ENCODE measurements at places on chromosomes 7 and 10.

DNA sequence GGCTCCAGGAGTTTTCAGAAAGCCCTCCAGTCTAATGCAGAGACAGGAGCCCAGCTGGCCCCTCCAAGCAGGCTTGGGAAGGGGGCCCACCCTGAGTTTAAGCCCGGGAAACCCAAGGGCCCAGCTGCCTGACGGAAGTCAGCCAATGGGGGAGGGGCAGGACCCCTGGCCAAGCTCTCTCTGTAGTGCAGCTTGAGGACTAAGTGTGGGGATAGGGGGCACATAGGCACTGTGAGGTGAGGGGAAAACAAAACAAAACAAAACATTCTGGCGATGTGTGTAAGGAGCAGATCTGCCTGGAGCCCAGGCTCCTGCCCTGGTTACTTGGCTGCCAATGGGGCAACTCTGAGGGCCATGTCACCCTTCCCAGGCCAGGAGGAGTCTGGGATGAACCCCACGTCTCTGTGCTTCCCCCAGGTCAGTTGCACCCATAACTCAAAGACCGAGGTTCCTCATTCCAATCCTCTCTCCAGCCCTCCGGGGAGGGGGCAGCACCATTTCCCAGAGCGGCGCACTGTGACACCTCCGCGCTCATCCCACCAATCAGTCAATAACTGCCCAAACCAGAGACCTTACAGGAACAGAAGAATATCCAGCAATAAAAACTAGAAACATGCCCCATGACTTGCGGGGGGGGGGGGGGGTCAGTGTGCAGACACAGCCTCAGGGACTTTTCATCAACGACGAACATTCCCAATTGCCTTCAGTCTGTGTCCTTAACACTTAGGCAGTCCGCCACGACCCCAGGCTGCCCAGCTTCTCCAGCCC lies 1.7 kb downstream of the CXCL12 start:
- no peak for DNase-seq

DNA sequence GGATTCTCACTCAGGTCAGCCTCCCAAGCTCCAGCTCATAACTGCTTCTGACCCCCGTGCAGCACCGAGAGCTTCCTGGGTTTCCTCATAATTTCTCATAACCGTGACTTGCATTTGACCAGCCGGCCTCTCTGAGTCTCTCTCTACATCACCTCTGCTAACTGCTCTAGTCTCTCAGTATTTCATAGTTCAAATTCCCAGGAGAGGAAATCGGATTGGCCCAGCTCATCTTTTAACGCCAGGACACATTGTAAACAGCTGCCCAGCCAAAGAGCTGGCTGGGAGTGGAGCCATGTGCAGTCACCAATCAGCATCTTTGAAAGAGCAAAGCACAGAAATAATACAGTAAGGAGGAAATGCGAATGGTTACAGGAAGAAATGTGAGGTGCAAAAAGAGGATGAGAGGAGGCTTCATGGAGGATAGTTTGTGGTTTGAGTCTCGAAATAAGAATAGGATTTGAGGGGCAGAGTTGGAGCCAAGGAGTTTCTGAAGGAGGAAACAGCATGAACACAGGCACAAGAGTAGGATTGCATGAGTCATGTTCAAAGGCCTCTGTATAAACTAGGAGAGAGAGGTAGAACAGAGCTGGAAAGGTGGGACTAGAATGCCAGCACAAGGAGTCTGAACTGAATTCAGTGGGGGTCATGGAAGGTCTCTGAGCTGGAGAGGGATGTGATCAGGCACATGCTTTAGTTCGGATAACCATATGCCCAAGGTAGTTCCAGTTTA lies 15.2 kb upstream of the LBX1 start:
- no peak for DNase-seq

- DNase-seq = no peak
Observed at GRCh38 chr7:152663931-152664330, 12.0 kb downstream of the XRCC2 start.

GRCh38 chr10:11631890-11632587 lies 20.6 kb upstream of the USP6NL start:
- DNase-seq = no peak

DNA sequence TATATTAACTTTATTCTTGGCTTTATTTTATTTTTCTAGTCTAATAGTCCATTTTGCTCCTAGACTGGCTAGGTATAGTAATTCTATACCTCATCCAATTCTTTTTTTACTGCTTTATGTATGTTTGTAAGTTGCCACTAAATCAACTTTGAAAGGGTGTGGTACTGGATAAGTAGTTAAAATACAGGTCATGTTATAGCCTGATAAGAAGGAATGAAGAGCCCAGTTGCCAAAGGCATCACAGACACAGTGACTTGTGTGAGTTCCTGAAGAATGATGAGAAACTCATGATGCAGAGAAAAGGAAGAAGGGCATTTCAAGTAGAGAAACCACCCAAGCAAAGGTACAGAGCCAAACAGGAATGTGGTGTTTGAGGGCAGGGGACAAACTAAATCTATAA lies 27.3 kb downstream of the NAPEPLD start:
- no peak for DNase-seq

GRCh38 chr10:120115959-120116358 lies 223.4 kb downstream of the SEC23IP start:
- no peak for DNase-seq

- no peak for DNase-seq
Observed at GRCh38 chr7:7742223-7742622, 23.8 kb upstream of the RPA3 start.

GRCh38 chr10:60645980-60646379 lies 132.3 kb upstream of the CDK1 start:
- DNase-seq = no peak

DNA sequence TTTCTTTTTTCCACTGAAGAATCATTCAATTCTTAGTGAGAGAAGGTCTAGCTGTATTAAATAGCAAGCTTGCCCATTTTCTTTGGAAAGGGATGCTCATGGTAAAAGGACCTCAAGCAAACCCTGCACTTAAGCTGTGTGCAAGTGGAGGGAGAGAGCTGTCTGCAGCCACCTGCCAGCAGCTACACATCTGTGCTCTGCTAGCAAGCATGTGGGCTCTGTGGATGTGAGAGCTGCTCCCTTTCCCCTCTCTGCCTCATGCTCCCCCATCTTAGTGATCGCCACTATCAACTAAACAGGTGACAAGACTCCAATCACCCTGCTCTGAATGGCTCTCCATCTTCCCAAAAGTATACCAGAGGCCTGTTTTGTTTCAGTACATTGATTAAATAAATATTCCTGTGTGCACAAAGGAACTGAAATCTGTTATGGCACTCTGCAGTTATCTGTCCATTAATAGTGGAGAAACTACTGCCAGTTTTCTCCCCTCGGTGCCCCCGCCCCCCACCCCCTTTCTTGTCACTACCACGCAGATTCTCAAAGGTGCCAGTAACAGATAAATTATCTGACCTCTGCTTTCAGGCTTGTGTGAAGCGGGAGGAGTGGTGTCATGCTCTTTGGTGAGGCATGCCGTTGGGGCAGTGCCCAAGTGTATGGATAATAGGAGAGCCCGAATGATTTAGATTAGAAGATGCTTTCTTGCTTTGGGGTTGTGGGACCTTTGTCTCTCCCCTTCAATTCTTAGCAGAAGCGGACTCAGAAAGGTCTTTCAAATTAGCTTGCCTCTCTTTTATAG lies 26.4 kb downstream of the AUTS2 start:
- no peak for DNase-seq

DNA sequence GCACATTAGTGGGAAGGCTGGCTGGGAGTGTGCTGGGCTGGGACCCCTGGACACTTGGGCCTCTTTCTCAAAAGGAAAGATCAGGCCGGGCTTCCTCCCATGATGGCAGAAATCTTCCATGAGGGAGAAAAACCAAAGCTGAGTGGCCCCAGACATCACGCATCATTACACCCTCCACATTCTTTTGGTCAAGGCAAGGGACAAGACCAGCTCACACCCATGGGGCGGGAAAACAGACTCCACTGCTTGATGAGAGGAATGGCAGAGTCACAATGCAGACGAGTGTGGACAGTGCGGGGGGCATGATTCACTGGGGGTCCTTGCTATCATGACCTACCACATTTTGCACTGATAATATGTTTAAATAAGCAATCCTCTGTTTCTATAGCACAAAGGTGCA lies 73.3 kb downstream of the CREB3L2 start:
- no peak for DNase-seq

GRCh38 chr10:125629758-125630376 lies 53.1 kb downstream of the TEX36 start:
- DNase-seq = no peak

DNA sequence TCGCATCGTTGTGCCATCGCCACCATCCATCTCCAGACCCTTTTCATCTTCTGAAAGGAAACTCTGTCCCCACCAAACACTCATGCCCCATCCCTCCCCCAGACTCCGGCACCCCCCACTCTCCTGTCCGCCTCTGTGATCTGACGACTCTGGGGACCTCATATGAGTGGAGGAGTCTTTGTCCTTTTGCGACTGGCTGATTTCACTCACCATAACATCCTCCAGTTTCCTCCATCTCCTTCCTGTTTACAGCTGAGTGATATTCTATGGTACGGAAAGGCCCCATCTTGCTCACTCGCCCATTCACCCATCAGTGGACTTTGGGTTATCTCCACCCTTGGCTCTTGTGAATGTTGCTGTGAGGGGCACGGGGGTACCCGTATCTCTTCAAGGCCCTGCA lies 11.8 kb upstream of the INSIG1 start:
- no peak for DNase-seq

DNA sequence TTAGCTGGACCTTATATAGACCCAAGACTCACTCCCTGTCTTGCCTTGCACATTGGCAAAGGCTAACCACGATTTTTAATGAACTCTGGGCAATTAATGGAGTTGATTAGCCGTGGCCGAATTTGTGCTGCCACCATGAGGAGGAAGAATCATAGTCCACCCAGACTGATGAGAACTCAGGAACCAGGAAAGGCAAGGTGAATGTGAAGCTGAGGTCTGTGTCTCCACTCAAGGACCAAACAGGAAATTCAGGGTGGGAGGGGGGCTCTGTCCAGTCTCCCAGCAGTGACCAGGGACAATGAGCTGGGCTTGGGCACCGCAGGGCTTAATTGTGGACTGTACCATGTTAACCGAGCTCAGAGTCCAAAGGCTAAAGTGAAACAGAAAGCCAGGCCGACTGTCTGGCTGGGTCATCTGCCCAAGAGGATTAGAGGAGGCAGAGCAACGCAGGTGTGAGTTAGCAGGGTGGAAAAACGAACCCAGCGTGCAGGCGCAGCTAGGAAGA lies 127.0 kb upstream of the JCAD start:
- no peak for DNase-seq

- no peak for DNase-seq
Observed at GRCh38 chr7:120233338-120233737, 39.6 kb upstream of the KCND2 start.

- no peak for DNase-seq
Observed at GRCh38 chr10:35194471-35194870, 67.8 kb downstream of the CREM start.

GRCh38 chr7:70554646-70555045 lies 577.3 kb upstream of the GALNT17 start:
- no peak for DNase-seq

GRCh38 chr10:113099431-113100183 lies 149.6 kb downstream of the TCF7L2 start:
- no peak for DNase-seq

- DNase-seq = no peak
Observed at GRCh38 chr7:66553001-66553400, 75.7 kb upstream of the KCTD7 start.

DNA sequence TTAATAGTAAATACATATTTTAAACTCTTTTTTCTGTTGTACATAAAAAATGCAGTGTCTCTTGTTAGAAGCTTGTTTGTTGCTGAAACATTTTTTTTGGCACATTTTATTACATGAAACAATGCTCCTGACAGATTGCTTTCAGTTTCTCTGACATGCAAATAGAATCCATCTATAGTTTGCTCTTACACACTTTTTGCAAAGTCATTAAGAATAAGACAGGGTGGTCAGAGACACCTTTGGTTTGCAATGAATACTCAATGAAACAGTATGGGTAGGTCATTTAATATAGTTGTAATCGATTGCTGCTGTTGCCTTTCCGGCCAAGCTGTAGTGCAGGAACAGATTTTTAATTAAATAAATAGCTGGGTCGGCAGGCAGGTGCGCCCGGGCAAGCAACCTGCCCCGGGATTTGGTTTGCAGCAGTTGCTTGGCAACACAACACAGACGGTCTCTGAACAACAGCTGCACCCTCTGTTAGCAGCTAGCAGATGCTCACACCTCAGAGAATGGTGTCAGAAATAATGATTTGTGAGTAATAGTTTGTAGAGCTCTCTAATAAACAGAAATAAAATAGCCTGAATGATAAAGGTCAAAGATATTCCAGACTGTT lies 115.7 kb upstream of the CACNA2D1 start:
- DNase-seq = no peak

- no peak for DNase-seq
Observed at GRCh38 chr7:134089446-134089845, 37.7 kb upstream of the LRGUK start.

- DNase-seq = no peak
Observed at GRCh38 chr10:111511751-111512150, 434.9 kb downstream of the ADRA2A start.

GRCh38 chr10:90977162-90977854 lies 56.4 kb upstream of the ANKRD1 start:
- no peak for DNase-seq

- no peak for DNase-seq
Observed at GRCh38 chr7:68691261-68692216, 906.7 kb upstream of the AUTS2 start.

DNA sequence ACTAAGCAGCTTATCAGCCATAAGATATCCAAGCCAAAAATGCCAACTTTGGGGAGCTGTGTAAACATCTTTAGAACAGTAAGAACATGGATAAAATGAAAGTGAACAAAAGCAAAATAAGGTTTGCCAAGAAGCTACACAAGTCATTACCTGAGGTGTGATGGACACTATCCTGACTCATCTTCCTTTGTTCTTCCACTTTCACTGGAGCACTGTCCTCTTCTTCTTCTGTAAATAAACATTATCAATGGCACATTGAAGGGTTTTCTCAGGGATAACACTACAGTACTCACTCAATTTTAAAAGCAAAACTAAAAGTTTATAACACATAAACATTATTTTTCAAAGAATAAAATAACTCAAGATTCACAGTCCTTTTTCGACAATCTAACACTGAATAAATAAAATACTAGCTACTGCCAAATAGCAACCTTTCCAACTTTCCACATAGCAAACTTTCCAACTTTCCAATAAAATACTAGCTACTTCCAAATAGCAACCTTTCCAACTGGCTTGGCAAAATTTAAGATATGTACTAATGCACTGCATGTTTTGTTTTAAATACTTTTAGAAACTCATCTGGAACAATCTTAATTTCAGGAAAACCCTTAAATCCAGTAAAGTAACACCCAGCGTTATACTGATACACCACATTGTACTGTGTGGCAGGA lies 174.1 kb downstream of the SKAP2 start:
- no peak for DNase-seq
